ENCODE measurements at places on chromosomes 3 and 15. TPM values are rescaled to one million over a fixed set of nuclear protein-coding genes. Genes with fewer than 3 reads are reported as not detected.

GRCh38 chr3:121542924-121543323 is 2.9 kb downstream of the POLQ start:
- no peak for DNase-seq

DNA sequence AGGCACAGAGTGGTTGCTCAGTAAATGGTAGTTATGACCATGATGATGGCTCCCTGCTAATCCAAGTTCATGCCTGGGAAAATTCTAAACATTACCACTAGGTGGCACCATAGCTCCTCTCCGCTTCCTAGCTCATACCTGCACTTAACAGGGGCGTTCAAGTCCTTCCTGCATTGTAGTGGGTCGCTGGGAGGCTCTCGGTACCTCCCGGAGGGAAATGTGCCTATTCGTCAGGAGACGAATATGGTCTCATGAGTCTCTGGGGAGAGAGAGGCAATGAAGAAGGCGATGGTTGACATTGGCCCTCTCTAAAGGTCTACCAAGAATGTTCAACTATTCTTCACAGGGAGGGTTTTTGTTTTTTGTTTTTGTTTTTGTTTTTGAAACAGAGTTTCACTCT is 10.9 kb downstream of the MESP1 start:
- DNase-seq = peak; percentile 51

GRCh38 chr15:38631119-38632075 is 66.8 kb upstream of the RASGRP1 start:
- no peak for DNase-seq

GRCh38 chr3:23663246-23663645 is 142.5 kb upstream of the UBE2E1 start:
- DNase-seq = no peak

DNA sequence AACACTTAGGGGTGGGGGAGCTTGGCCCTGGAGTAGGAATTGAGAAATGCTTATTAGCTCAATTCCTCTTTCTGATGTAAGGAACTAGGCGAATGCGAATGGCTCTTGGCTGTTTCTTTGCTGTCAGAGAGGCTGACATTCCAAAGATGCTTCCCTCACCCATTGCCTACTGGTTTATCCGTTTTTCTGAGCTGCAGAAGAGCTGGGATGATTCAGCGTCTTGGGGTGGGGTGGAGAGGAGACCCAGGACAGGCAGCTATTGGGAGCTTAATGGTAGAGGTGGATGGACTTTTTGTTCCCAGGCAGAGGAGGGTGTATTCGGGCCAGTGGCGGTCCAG is 9.8 kb downstream of the PLEKHO2 start:
- peak; percentile 60 for DNase-seq

Gene TGM4
- total RNA-seq = 0.06 TPM

Gene MON1A
- total RNA-seq = 16.8 TPM

DNA sequence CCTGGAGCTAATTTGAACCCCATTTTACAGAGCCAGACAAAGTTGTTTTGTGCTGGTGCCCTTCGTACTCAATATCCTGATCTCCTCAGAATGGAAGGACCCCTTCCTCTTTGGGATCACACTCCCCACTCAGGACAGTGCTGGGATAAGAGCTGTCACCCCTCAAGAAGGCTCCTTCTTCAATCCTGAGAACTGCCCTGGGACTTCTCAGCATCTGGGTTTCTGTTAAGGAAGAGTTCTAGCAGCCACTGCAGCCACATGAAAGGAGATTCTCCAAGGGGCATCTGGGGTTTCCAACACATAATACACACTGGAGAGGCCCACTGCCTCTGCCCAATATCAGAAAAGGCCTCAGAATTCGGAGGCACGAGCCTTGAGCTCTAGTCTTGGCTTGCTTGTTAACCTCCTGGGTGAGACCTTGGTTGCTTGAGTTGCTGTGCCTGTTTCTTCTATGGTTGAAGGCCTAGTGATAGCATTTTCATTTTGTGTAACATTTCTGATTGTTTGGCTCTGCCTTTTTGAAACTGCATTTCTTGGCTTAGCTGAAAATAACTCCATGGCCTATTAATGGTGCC is 78.8 kb upstream of the NMNAT3 start:
- no peak for DNase-seq

DNA sequence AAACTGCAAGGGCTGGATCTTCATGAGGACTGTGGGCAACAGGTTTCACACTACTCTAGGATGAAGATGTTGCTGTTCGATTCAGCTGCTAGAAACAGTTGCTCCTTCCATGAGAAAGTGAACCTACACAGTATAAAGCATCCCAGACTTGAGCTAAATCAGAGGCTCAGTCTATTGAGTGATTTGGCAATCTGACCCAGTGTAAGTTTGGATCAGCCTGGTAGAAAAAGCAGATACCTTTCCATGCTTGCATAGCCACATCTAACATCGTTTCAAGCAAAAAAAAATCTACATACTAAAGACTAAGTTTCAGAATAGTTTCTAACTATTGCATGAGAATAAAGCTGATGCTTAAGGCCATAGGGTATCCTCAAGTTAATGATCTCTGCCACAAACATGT is 4.6 kb downstream of the UQCC5 start:
- no peak for DNase-seq

Gene CYP8B1
- total RNA-seq = not detected

GRCh38 chr15:51588966-51589365 is 33.6 kb downstream of the DMXL2 start:
- no peak for DNase-seq

DNA sequence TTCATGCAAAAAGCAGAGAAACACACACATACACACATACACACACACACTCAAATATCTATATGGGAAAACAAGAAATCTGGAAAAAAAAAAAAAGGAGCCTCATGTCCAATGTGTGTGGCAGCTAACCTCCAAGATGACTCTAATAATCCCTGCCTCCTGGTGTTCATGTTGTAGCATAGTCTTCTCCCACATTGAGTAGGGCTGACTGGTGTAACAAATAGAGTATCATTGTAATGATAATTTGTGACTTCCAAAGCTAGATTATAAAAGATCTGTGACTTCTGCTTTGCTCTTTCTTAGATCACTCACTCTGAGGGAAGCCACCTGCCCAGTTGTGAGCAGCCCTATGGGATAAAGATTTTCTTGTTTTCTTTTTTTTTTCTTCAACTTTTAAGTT is 130.9 kb upstream of the TNIK start:
- DNase-seq = no peak

Gene GHSR
- not detected for total RNA-seq

Gene GREM1
- total RNA-seq = 138 TPM

- DNase-seq = peak; percentile 88
Measured at GRCh38 chr3:152331018-152331541, 62.4 kb downstream of the MBNL1 start.

GRCh38 chr3:110243081-110243480 is 828.5 kb upstream of the NECTIN3 start:
- DNase-seq = peak; percentile 24

- DNase-seq = peak; percentile 92
Measured at GRCh38 chr3:30232142-30232541, 374.3 kb upstream of the TGFBR2 start.

Gene GOLGA8M
- total RNA-seq = not detected

DNA sequence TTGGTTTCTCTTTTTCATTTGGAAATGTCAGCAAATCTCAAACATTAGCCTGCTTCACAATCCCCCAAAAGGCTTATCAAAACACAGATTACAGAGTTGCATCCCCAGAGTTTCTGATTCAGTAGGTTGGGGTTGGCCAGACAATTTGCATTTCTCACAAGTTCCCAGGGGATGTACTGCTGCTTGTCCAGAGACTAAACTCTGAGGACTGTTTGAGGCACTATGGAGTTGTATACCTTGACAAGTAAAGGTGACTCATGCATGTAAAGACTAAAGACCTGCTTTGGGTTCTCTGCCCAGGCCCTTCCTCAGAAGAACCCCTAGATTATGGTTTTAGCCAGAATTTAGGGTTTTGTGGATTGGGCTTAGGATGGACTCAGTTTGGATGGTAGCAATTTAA is 151.1 kb upstream of the ARHGEF26 start:
- no peak for DNase-seq

Gene TMEM207
- not detected for total RNA-seq

DNA sequence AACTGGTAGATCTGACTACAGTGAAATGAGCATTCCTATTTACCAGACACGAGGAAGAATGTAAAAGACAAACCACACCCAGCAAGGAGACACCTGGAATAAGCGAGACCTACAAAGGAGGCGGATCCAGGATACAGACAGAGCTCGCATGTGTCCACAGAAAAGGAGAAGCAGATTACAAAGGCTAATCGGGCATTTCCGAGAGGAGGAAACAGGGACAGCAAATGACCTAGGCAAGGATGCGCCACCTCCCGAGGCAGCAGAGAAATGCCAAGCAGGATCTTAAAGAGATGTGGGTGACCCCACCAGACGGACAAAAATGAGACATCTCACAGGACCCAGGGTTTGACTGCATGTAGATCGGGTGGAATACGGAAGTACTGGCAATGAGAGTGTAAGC is 63.2 kb upstream of the IQSEC1 start:
- no peak for DNase-seq

- peak; percentile 39 for DNase-seq
Measured at GRCh38 chr15:71254491-71254890, 139.2 kb downstream of the THSD4 start.

DNA sequence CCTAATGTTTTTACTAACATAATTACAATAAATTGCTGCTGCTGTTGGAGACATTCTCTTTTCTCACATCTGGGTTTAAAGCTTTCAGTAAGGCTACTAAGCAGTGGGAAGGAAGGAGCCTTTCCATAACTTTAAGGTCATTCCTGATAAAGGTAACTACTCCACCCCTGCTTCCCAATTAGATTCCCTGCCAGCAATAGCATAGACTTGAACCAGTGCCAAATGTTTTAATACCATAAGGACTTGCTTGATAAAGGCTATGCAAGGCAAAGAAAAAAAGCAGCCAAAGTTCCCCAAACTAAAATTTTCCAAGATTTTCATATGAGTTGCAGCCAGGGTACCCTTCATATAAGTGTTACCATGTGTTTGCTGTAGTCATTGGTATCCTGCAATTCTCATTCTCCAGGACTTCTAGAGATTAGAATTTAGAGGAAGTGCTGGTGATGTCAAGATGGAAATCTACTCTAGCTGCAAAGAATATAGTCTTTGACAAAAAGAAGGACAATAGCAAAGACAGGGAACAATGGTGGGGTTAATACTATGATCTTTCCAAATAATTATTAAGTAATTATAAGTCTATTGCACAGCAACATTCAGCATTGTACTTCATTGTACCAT is 106.1 kb downstream of the FILIP1L start:
- DNase-seq = no peak

Gene PPP4R2
- 50.3 TPM for total RNA-seq

- DNase-seq = peak; percentile 99
Measured at GRCh38 chr3:157122116-157122515, 37.8 kb downstream of the CCNL1 start.

- DNase-seq = no peak
Measured at GRCh38 chr3:115445559-115445958, 177.8 kb upstream of the GAP43 start.

DNA sequence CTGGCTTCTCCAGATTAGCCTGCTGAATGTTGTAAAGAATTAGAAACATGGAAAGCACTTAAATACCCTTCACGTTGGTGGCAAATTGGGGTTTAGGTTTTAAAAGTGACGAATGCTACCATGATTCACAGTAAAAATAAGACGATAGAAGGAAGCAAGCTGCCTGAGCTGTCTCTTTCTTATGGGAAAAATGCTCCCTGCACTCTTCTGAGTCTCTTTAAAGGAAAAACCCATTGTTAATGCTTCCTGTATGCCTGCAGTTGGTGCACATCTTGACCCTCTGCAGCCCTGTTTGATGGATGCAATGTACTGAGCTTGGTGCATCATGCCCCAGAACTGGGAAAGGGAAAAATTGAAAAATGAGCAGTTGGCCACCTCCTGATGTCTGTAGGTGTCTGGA is 258.6 kb upstream of the RASGRP1 start:
- DNase-seq = no peak

DNA sequence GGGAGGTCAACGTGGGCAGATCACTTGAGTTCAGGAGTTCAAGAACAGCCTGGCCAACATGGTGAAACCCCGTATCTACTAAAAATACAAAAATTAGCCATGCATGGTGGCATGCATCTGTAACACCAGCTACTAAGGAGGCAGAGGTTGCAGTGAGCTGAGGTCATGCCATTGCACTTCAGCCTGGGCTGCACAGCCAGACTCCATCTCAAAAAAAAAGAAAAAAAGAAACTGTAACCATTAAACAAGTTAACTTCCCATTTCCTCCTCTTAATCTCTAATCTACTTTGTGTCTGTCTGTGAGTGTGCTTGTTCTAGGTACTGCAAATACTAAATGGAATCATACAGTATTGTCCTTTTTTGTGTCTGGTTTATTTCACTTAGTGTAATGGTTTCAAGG is 2.7 kb downstream of the RBM6 start:
- no peak for DNase-seq

Gene PARP6
- total RNA-seq = 27.8 TPM

DNA sequence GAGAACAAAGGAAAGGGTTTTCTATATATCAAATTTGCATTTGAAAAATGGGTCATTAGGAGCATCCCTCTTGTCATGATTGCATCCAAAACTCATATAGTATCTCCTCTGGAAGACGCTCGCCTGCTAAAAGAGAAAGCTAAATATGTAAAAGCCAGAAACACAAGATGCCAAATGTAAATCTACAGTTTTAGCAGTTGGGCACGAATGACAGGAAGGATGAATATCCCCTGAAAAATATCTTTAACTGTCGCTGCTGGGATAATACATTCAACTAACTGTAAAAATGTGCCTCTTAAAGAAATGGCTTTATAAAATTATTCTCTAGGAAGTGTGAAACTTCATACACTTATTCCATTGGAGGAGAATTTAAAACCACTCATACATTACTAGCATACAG is 101.7 kb downstream of the DCLK3 start:
- no peak for DNase-seq

GRCh38 chr3:4752201-4753072 is 226.8 kb upstream of the BHLHE40 start:
- no peak for DNase-seq

Gene CAND2
- 2.1 TPM for total RNA-seq

DNA sequence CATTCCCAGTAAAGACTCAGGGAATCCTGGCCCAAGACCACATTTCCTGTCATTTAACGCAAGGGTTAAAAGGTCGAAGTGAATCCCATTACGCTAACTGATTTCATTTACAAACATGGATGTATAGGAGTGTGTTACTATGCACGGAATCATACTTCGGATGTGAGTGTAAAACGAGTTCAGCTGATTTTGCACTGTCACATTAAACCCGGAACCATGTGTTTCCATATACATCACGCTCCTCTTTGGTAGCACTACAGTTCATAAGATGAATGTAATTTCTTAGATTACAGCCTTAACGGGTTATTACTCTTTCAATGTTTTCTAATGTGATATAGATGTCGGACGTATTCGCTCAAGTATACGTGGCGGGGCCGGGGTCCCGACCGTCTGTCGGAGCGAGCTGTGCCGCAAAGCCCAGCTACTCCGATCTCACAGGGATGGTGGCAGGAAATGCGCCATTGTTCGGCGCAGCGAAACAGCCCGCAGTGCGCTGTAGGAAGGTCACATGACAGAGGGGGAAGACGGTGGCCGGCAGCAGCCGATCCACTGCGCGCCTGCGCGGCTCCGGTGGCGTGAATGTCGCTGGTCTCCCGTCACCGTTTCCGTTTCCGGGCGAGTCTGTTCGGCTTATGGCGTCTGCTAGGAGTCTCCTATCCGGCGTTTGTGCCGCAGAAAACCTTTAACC is 97.3 kb downstream of the NPAP1 start:
- DNase-seq = no peak

GRCh38 chr3:10205451-10206165 is 40.9 kb downstream of the IRAK2 start:
- peak; percentile 95 for DNase-seq

GRCh38 chr3:132509096-132509495 is 88.0 kb upstream of the ACKR4 start:
- DNase-seq = no peak

Gene ENTPD3
- not detected for total RNA-seq
